ENCODE measurements at places on chromosomes 2 and 18.

DNA sequence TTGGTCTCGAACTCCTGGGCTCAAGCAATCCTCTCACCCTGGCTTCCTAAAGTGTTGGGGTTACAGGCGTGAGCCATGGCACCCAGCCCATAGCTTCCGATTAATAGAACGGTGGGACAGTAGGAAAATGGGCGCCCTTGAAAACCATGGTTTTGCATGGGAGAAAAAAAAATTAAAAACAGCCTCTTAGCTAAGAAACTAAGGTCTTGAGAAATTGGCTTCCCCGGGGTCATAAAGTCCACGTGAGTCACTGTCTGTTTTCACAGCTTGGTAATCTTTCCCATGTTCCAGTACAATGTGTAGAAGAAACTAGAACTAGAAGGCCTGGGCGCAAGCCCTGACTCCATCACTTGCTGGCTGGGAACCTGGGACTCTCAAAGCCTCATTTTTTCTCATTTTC is 20.7 kb downstream of the B3GNT2 start:
- DNase-seq: no peak

DNA sequence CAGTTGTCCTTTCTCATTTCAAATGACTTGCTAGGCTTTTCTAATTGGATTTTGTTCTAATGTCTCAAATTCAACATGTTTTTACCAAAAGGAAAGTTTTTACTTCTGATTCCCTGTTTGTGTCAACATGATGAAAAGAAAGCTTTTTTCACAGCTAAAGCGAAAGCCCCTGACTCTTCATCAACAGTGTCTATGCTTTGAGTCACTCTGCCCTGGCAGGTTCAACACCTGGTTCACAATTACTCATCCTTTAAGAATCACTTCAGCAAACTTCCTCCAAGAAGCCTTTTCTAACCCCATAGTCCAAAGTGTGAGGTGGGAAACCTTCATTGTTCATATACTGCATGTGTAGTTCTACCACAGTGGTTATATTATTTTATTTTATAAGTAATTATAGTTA is 7.6 kb upstream of the DSG2 start:
- no peak for DNase-seq

- DNase-seq: no peak
These were observed 25.1 kb downstream of the TTC39C start for GRCh38 chr18:24039671-24040070.

GRCh38 chr18:50091509-50092244 is 103.3 kb downstream of the MYO5B start:
- DNase-seq: no peak

GRCh38 chr2:112648081-112648480 is 2.3 kb downstream of the SLC20A1 start:
- no peak for DNase-seq

DNA sequence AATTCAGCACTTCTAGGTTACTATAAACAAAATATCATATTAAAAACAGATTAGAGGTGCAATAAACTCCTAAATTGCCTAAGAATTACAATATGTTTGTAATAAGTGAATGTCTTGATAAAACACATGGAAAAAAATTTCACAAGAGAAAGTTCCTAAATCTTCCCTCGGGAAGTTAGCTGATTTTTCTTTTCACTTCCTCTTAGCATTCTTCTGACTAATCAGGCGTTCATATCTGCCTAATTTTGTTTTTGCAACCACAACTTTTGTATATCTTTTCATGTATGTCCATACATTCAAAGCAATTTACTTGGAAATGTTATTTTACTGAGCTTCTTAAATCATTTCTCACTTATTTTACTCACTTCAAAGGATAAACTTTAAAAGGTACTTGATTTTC is 88.5 kb downstream of the RTTN start:
- DNase-seq: no peak

DNA sequence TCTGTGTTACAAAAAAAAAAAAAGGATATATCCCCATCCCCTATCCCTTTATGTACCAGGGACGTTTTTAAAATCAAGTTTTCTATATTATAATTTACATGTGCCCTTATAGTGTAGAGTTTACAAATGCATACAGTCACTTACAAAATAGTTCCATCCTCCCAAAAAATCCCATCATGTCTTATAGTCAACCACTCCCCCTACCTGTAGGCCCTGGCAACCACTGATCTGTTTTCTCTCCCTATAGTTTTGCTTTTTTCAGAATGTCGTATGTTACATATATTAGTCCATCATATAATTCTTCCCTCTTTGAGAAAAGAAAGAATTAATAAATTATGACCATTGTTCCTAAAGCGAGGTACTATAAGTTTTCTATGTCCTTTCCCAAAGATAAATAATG is 17.8 kb downstream of the CFAP210 start:
- DNase-seq: no peak

GRCh38 chr2:288758-289361 is 969 bp upstream of the ALKAL2 start:
- DNase-seq: no peak

Measured in naive thymus-derived CD8-positive, alpha-beta T cell (primary cell).